Peyer's patch (tissue), 4 donors: ENCODE measurements at places on chromosomes 16 and 17. TPM values are rescaled to one million over a fixed set of nuclear protein-coding genes. Genes with fewer than 3 reads are reported as not detected.

Gene KPNA2
- total RNA-seq, result 11.7 TPM

DNA sequence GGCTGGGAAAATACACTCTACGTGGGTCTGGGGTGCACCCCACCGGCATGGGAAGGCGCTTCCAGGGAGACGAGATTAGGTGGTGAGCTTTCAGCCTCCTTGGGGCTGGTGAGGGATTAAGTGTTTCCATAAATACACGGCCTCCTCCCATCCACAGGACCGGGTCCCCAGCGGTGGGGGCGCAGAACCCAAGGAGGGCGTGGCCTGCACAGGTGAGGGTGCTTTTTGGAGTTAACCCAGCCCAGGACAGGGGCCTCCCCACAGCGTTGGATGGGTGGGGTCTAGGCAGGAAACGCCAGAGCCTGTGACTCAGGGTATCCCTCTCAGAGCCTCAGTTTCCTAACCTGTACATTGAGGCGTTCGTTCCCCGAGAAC lies 1.1 kb downstream of the C16orf74 start:
- peak overlapping the region; percentile 43 for H3K4me3 ChIP-seq
- H3K27ac ChIP-seq, result no peak overlapping the region
- no peaks in the 10 kb centered on the region for H3K36me3 ChIP-seq
- H3K4me1 ChIP-seq, result peaks cover 13% of the 10 kb centered on the region
- peaks cover 15% of the 10 kb centered on the region for H3K27me3 ChIP-seq

- H3K27ac ChIP-seq, result peak overlapping the region; percentile 39
- peaks cover 7% of the 10 kb centered on the region for H3K4me1 ChIP-seq
- H3K27me3 ChIP-seq, result no peaks in the 10 kb centered on the region
- H3K4me3 ChIP-seq, result no peak overlapping the region
Measured at GRCh38 chr16:82655720-82656490, 29.1 kb downstream of the CDH13 start.

DNA sequence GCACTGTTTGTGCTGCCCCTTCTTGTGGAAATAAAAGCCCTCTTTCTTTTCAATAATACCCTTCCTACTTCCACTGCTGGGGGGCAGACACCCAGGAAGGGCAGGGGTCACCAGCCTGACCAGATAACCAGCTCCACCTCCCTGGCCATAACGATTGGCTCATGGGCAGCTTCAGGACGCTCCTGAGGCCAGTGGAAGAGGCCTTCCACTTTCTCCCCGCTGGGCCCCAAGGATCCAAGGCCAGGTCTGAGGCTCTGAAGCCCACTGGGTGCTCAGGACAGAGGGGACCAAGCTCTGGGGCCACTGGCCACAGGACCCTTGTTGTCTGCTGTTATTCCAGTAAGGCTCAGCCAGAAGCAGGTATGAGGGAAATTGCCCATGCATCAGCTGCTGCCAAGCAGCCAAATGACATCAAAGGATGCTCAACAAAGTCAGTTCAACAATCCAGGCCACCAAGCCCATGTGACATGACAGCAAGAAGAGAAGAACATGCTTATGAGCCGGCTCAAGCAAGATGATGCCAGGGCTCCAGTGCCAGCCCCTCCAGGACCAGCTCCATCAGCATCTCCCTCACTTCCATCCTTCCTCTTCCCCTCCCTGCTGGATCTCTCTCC lies 238.8 kb downstream of the ZNF423 start:
- DNase-seq, result no peak
- no peaks in the 10 kb centered on the region for H3K36me3 ChIP-seq
- H3K4me1 ChIP-seq, result no peaks in the 10 kb centered on the region
